ENCODE measurements at places on chromosomes 12 and 14.
A peak's percentile ranks its signal among the peaks of the same experiment; 100 is the strongest.

DNA sequence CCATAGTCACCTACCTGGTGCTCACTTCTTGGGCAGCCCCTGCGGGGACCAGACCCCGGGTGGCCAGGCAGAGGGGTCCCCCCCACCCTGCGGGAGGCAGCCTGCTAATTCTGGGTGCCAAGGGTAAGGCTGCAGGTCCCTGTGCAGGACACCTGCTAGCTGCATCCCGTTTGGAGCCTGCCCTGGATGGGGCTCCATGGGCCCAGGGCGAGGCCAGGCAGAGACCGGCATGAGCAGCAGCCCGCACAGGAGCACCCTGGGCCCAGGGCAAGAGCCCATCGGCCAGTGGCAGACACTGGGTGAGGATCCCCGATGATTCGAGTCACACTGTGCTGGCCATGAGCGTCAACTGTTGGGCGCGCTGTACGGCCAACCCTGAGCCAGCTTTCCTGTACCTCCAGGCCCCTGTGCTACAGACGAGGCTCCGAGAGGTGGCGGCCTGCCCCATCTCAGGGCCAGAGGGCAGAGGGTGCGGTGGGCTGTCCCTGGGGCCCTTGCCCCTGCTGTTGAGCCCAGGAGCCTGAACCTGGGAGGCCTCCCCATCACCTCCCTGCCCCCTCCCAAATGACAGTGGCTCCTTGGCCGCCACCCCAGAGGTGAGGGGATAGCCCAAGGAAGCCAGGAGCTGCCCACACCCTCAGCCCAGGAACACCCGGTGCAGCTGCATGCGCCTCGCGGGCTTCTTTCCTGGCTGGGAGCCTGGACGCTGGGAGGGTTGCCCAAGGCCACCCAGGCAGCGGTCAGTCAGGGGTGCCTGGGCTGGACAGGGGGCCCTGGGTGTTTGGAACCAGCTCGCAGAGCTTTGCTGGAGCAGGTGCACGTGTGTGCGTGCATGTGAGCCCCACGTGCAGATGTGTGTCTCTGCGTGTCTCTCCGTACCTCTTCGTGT is 47.7 kb downstream of the CYP46A1 start:
- DNase-seq = no peak

- no peak for DNase-seq
Measured at GRCh38 chr14:103745424-103745823, 29.8 kb downstream of the ZFYVE21 start.

GRCh38 chr12:103809154-103809553 is 31.9 kb downstream of the NT5DC3 start:
- peak; percentile 61 for DNase-seq

DNA sequence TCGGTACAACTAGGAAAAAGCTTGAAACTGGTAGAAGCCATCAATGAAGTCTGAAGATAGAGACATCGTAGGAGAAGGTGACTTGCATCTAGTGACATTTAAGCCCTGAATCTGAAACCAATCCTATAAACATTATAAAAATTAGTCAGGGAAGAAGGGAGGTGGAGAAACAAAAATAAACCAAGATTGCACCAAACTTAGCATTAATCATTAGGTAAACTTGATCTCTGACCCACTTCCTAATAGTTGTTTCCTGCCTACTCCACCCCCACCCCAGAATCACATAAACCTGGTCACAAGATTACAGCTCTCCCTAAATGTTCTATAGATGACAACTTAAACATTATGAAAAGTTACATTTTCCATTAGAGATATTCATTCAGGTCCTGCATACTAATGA is 40.4 kb downstream of the TSPAN19 start:
- no peak for DNase-seq

DNA sequence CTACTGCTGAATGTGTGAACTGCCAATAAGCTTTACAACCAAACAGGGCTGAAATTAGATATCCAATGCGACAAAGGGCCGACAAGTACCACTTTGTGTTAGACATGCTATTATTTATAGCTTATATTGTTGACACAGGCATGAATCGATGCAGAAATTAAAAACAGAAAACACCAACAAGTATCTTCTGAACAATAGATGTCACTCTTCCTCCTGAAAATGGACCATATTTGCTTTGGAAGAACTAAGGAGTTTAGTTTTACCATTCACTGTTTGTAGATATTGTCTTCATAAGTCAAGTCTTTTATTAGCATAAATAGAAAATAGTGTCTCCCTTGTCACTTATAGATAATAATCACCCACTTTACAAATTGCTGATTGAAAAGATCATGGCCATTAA is 86.5 kb downstream of the LRIG3 start:
- DNase-seq = no peak

DNA sequence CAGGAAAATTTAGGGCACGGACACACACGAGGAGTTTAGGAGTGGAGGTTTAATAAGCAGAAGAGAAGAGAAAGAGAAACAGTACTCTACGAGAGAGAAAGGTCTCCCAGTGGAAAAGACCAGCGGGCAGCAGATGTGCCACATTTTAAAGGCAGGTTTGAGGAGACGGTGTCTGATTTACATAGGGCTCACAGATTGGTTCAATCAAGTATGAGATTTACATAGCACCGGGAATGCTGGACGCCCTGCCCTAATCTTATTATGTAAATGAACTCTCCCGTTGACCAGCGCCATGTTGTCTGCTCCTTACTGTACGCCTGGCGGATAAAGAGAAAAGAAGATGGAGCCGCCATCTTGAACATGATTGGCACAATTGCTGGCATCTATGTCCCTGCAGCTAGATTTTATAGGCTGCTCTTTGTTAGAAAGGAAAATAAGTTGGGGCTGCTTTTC is 17.9 kb downstream of the NFKBIA start:
- DNase-seq = no peak
